ENCODE measurements at places on chromosomes 3 and 15. TPM values are rescaled to one million over a fixed set of nuclear protein-coding genes. Genes with fewer than 3 reads are reported as not detected.

DNA sequence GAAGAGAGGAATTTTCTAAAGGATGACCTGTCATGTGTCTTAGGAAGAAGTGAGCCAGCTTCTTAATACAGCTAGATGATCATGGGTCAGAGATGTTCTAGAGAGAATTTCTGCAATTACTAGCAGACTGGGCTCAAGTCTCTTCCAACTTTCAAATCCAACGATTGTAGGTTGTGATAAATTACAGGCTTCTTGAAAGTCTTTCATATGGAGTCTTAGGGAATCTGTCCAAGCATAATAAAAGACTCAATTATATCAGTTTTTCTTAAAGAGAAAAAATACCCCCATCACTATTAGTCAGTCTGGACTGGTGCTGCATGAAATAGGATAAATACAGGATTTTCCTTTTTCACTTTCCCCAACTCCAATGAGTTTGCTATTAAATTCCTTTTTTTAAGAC, 59.1 kb downstream of the DRD3 start:
- no peak for DNase-seq

- DNase-seq = no peak
Measured at GRCh38 chr3:140974900-140975299, 33.3 kb downstream of the SLC25A36 start.

The CISH gene
- polyA plus RNA-seq = 26.3 TPM

GRCh38 chr3:121855555-121855954, 20.5 kb downstream of the EAF2 start:
- no peak for DNase-seq

The ERC2 gene
- 2.1 TPM for polyA plus RNA-seq

The EFHB gene
- 2.8 TPM for polyA plus RNA-seq

DNA sequence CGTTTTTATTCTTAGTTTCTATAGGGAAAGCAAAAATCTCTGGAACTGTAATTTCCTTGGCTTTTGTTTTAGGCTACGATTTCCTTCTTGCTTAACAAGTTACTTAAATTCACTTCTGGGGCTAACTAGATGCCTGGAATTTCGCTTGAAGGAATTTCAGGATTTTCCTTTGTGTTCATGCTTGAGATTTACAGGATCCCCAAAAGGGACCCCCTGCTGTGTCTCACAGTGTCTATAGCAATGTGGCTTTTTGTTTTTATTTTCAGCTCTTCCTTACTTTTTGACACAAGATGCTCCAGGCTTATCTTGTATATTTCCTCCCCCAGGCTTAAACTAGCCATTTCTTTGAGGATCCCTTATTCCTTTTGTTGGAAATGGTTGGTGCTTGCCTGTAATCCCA, 95.5 kb upstream of the DPPA4 start:
- DNase-seq = no peak

The MST1R gene
- polyA plus RNA-seq = 8.7 TPM

GRCh38 chr15:22845289-22845900, 6.9 kb downstream of the NIPA2 start:
- DNase-seq = no peak
